NCI-H2171 treated with DMSO at 0.1 percent for 48 hours (cell line): ENCODE measurements at places on chromosomes 2 and 18.
A peak's percentile ranks its signal among the peaks of the same experiment; 100 is the strongest.

DNA sequence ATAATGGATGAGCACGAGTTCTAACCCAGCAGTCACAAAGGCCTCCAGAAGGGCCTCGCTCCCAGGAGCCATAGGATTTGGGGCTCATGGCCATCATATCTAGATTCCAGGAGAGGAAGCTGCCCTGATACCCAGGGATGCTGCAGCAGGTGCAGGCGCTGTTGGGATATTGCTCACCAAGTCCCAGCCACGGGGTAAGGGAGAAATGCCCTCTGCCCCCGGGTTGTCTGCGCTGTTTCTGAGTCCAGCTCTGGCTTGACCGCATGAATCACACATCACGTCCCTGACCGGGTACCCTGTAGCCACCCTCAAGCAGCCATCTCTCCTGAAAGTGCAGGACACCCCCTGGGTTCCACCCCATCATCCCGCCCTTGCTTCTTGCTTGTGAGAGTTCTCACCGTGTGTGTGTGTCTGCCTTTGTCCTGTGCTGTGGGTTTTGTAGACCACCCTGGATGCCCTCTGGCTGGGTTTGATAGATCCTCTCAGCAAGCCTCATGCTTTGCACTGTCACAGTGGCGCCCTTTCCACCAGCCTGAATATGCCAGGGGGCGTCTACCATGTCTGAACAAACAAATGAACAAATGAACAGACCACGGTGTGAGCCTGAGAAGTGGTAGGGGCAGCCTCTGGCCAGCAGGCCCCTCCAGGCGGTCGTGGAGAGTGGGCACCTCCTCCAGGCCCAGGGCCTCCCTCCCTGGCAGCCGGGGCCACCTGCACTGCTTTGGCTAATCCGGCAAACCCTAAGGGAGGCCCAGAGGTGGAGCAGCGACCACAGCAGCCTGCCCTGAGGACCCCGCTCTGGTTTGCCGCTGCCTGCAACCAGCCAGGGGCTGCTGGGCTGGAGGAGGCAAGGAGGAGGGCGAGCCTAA, 32.1 kb downstream of the ADRA2B start:
- no peak for DNase-seq

GRCh38 chr2:164764996-164765395, 76.6 kb downstream of the COBLL1 start:
- no peak for DNase-seq

- no peak for DNase-seq
Observed at GRCh38 chr18:79139206-79139605, 70.0 kb downstream of the ATP9B start.

- no peak for DNase-seq
Observed at GRCh38 chr18:27847412-27847811, 329.5 kb downstream of the CDH2 start.

DNA sequence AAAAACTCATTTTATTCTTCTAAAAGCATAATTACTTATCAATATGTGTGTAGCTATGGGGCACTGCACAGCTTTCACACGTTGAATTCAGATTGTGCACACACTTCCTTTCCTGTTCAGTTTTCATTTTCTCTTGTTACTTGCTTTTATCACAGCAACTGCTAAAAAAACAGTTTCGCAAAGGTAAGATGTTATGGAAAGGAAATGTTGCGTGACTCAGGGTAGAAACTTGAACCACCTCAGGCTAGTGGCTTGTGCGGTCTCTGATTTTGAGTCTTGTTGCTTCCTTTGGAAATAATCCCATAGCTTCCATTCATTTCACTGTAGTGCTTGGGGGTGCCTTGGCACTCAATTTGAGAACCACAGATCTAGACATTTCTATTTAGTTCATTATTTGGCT, 171.9 kb downstream of the FMNL2 start:
- no peak for DNase-seq

GRCh38 chr2:34001557-34001956, 402.5 kb upstream of the FAM98A start:
- DNase-seq = no peak

- DNase-seq = no peak
Observed at GRCh38 chr18:76914314-76914713, 92.0 kb downstream of the ZNF236 start.

DNA sequence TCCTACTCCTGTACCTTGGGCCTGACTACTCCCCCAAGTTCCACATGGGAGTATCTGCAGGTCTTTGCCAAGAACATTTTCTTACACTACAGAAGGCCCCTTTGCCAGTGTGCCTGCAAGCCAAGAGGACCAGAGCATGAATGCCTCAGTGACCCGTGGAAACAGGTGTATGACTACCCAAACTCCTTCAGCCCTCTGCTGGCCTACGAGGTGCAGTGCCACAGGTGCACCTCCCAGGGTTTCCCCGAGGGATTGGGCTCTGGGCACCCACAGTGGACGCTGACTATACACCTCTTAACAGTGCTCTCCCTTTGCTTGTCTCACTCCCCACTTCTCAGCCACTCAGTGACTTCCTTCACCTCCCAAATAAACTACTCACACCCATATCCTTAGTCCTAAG, 91.4 kb downstream of the COL6A3 start:
- no peak for DNase-seq

- no peak for DNase-seq
Observed at GRCh38 chr2:105798595-105798994, 53.9 kb downstream of the NCK2 start.

DNA sequence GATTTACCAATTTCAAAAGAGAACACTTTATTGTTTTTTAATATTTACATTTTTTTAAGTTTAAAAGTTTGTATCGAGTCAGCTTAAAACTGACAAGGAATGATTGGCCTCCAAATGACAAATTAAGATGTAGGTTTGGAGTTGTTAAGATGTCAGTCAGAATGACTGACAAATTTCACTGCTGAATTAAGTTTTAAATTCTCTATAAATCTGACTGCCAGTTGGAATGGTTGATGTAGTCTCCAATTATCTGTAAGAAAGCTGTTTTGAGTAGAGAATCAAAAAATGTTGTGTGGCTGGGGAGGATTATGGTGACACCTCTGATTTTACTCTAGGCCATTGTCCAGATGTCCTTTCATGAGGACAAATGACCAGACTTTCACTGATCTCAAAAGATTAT, 165.3 kb upstream of the CDH20 start:
- DNase-seq = no peak

GRCh38 chr2:85754313-85755095, 713 bp downstream of the ATOH8 start:
- DNase-seq = peak; percentile 61

- no peak for DNase-seq
Observed at GRCh38 chr2:98547092-98547790, 61.1 kb downstream of the COA5 start.

DNA sequence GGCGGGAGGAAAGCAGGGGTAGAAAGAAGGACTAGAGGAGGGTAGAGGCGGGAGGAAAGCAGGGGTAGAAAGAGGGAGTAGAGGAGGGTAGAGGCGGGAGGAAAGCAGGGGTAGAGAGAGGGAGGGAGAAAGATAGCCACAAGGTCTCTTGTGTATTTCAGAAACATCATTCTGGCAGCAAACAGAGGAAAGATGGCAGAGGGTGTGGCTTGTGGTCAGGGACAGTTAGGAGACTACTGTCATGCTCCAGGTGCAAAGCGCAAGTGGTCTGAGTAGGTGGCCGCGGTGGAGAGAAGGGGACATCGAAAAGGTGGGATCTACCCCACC, 82.4 kb upstream of the TAF1B start:
- no peak for DNase-seq

DNA sequence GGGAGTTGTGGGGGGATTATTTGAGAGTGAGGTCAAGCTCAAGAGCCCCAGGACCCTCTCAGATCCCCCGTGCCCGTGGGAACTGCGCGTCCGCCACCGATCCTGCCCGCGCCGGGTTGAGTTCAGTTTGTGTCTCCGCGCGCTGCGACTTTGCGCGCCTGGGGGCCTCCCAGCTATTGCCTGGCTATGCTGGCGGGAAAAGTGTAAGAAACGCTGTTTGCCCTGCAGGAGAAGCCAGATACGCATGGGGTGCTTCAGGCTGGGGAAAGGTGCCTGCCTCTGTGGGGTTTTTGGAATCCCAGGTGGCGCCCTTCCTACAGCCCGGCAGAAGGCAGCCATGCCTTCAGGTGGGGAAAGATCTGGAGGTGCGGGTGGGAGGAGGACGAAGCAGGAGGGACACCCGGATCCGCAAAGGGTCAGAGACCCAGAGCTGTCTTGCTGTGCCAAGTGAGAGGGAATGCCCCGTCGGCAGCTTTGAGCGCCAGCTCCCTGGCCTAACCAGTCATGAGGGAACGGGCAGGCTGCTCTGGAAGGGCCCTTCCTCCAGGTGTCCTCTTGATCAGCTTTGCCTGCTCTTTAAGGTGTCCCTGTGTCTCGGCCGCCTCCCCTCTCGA, 22.5 kb downstream of the TEX44 start:
- DNase-seq = no peak

DNA sequence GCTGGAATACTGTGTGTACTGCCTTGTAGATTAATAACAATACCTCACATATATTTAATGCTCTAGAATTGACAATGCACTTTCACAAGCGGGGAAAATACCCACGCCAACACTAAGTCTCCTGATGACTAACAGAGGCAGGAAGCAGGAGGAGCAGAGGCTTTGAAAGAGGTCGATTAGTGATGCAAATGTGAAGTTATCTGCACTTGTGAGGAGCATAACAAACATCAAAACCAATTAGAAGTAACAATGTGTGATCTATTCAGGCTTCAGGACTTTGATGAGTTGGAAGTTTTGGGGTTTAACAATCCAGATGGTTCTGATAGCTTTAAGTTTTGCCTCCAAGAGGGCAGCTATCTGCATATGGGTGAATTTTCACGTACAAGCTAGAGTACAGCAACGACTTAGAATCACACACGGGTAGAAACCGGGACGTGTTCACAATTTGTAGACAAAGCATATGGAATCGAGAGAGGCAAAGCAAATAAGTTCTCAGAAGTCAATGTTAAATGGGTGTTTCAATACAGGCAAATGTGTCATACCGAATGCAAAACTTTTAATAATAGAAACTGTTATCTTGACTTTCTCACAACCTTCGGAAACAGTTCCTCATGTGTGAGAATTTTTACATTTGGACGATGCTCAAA, 114.5 kb downstream of the METTL8 start:
- DNase-seq = no peak

- DNase-seq = no peak
Observed at GRCh38 chr2:74893332-74893731, 59.4 kb downstream of the HK2 start.
